ENCODE measurements at places on chromosomes 2 and 18.

DNA sequence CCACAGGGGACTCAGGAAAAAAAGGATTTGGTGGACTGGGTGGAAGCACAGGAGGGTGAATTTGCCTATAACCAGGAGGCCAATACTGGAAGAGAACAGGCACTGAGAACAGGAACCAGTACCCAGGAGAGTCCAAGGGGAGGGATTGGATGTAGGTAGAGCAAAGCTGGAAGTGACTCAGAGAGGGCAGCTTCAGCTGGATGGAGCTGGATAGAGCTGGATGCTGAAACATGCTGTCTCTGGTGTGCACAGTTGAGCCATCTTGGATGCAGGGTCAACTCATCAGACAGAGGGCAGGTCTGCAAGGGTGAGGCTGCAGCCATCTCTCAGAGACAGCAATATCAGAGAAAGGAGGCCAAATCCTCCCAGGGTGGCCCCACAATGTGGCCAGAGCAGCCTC is 134.0 kb downstream of the GALNT14 start:
- no peak for DNase-seq

- DNase-seq = no peak
These were observed 35.2 kb downstream of the NPPC start for GRCh38 chr2:231890896-231891513.

GRCh38 chr18:56383349-56383748 is 255.0 kb downstream of the TXNL1 start:
- no peak for DNase-seq

DNA sequence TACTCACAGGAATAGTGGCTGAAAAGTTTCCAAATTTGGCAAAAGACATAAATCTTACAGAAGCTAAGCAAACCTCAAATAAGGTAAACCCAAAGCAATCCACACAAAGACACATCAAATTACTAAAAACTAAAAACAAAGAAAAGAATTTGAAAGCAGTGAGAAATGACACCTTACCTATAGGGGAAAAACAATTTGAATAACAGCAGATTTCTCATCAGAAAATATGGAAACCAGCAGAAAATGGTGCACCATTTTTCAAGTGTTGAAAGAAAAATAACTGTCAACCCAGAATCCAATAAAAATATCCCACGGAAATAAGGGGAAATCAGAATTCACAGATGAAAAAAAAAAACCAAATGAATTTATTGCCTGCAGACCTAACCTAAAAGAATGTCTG is 138.6 kb downstream of the PIGN start:
- no peak for DNase-seq

GRCh38 chr2:238379096-238379810 is 47.5 kb upstream of the ASB1 start:
- DNase-seq = peak; percentile 7

GRCh38 chr2:205193836-205194228 is 488.5 kb upstream of the NRP2 start:
- no peak for DNase-seq

GRCh38 chr2:202072226-202072625 is 829 bp upstream of the KIAA2012 start:
- no peak for DNase-seq

DNA sequence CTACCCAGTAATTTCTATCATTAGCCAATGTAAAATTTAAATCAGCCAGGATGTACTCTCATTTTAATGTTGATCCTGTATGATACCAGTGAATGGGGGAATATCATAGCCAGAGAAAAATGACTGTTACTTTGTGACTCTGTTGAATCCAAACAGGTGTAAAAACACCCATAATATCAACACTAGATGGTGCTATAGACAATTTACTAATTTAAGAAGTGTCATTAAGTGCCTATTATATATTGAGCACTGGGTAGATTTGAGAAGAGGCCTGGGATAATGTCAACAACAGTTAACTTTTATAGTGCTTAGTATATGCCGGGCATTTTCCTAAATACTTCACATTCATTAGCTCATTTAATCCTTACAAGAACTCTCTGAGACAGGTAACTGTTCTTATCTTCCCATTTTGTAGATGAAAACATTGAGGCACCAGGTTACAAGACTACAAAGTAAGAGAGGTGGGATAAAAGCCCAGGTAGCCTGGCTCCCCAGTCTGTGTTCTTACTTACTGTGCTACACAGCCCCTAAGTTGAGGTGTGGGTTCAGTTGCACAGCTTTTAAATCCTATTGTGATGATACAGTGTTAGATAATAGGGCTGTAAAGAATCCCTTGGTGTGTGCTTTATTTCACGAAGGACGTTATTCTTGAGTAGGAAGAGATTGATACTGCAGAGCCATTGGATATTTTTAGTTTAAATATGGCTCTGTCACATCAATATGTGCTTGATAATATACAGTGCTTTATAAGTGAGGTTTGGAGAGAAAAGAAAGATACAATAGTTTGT is 325.5 kb downstream of the AGPS start:
- DNase-seq = no peak

DNA sequence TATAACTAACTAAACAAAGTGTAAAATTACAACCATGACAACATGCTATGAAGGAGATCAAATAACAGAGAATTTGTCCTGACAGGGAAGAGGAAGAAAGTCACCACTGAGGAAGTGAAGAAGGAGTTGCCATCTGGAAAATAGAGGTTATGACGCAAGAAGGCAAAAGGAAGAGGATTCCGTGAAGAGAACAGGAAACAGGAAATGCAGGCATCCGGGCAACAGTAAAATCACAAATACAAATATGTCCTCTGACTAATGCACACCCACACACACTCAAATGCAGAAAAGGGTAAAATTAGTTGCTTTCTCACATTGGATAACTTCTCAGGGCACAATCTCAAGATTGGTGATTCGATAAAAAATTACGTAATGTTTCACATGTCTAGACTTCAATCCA is 278.4 kb downstream of the TMX3 start:
- no peak for DNase-seq

DNA sequence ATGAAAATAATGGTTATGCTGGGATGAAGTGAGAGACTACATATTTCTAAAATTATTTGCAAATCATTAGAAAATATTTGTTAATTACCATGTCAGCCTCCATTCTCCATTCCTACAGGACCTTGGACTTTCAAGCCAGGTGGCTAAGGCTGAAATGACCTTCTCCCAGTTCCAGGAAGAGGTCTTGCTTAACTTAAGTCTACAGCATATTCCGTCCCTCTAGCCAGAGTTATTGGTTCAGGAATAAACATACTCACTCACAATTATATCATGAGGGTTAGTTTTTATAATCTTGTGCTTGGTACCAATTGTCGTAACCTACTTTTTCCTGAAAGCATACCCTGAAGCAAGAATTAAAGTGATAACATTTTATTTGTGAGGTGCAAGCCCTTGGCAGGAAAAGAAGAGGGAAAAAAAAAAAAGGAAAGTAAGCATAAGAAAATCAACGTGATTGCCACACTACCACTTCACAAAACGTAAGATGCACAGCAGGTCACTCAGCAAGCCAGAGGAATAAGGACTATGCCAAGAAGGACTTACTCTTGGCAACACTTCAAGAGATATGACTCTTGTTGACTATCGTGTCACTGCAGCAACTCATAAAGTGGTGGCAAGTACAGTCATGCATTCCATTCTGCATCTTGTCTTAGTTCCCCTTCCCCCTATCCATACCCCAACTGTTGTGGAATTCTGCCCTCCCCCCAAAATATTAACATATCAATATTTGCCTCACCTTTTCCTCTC is 479.1 kb downstream of the MBD2 start:
- no peak for DNase-seq

DNA sequence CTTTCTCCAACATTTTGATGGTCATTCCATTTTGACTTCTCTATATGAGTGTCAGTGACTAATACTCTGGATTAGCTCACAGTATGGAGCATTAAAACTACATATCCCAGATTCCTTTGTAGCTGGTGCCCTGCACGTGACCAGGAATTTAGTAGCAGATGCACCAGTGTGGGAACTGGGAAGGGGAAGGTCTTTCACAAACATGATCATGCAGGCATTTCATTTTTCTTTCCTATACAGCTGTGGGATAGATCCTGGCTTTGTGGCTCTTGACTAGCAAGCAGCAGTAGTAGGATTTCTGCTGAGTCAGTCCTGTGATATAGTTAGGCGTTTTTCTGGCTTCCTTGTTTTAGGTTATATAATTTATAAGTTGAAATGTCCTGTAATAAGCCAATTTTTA is 971.0 kb upstream of the CDH2 start:
- DNase-seq = no peak

Measured in activated CD8-positive, alpha-beta memory T cell treated with anti-CD3 and anti-CD28 coated beads for 4 hours (primary cell).